Activated CD4-positive, alpha-beta T cell treated with anti-CD3 and anti-CD28 coated beads, Interleukin-2, amount 50 U/mL, for 1 hour (primary cell): ENCODE measurements at places on chromosomes 13 and 19.

- no peak for DNase-seq
Observed at GRCh38 chr13:79432992-79433391, 26.9 kb upstream of the RBM26 start.

GRCh38 chr13:42926555-42926954 lies 65.5 kb downstream of the EPSTI1 start:
- no peak for DNase-seq

DNA sequence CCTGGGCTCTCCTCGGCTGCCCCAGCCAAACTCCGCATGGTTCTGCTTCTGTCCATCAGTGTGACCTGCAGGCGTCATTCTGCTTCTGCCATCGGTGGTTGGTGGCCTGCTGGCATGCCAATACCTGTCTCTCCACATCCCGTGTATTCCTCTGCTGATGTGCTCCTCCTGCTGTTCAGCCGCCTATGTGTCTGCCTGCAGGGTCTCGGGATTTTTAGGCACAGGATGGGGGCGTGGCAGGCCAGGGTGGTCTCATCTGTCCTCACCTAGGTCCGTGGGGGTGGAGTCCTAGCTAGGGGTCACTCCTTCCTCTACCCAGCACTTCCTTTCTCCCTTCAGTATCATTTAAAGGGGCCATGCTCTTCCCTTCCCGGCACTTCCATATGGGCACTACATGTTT lies 33.0 kb upstream of the SGCG start:
- no peak for DNase-seq

- DNase-seq: no peak
Observed at GRCh38 chr19:39778763-39779162, at the start of gene LEUTX. Gene LEUTX, plus strand, starts transcription at chr19:39778854. Its CDS starts 67 bp downstream, at chr19:39778921.

DNA sequence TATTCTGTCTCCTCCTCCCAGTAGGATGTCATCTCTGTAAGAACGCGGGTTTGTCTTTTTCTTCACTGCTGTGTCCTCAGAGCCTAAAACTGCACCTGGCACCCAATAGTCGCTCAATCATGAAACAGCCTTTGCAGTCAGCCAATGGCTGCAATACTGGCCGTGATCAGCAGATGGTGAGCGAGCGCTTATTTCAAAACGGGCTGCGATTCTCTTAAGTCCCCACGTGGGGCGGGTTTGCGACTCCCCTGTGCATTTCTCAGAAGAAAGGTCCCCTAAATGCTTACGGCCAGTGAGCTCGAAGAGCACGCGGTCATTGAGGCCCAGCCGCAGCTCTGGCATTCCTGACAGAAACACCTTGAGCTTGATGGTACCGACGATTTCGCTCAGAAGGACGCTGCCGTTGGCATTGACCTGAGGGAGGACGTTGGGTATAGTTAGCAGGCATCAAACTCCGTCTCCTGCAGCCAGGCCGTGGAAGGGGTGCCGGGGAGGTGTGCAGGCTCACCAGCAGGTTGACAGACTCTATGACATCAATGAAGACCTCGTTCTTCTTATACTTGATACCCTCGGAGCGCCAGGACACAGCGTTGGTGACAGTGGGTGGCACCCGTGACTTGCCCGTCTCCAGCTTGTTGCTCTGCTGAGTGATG lies 6.0 kb downstream of the AP1M2 start:
- DNase-seq: peak; percentile 92

DNA sequence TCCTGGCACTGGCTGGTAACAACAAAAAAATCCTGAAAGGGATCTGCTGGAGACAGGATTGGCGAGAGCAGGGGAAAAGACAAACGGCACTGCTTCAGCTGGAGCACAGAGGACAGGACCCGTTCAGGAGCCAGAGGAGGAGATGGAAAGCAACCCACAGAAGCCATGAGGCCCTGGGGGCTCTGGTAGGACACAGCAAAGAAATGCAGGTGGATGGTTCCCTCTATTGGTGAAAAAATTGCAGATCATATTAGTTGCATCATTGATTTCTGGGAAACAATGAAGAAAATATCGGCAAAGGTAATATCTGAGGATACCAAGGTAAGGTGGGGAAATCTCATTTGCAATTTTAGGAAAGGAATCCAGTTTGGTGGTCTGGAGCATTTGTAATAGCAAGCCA lies 25.7 kb upstream of the TPP2 start:
- no peak for DNase-seq

- no peak for DNase-seq
Observed at GRCh38 chr13:73991384-73991783, 142.8 kb downstream of the KLF12 start.

DNA sequence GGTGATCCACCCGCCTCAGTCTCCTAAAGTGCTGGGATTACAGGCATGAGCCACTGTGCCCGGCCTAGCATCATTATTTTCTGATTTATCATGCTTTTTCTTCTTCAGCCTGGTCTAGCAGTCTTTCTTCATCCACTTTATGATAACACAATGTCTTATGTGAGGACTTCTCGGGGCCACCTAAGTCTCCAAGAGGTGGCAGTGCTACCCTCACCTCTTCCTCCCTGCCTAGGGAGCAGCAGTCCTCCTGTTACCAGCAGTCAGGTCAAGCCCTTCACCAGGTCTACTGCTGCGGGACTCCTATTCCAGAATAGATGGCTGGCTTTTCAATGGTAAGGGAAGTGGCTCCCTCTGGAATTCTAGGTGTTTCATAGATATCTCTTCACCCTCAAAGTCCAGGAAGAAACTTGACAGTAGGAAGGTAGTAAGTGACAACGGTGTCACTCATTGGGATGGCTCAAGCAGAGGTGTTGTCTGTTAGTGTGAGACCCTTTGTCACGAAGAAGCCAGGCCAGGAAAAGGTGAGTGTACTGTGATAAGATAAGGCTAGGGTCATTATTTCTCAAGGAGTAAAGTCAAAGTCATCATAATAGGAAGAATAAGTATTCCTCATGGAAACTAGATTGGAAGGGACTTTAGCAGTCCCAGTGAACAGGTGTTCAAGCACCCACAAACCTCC lies 164.0 kb downstream of the KLF5 start:
- DNase-seq: no peak

DNA sequence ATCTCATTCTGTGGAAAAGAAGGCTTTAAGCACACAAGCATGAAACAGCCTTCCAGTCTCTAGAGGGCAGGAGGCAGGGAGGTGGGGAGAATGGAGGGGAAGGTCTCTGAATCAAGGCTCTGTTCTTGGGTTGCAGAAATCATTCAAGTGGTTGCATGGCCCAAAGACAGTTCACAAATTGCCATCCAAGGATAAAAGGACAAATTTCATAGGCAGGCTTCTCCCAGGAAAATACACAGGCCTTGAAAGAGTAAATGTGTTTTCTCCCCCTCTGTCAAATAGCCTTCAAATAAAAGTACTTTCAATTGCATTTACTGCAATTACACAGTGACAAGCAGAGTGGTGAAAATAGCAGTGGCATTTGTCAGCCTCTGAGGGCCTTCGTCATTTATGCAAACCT lies 450.8 kb downstream of the DCT start:
- DNase-seq: no peak

DNA sequence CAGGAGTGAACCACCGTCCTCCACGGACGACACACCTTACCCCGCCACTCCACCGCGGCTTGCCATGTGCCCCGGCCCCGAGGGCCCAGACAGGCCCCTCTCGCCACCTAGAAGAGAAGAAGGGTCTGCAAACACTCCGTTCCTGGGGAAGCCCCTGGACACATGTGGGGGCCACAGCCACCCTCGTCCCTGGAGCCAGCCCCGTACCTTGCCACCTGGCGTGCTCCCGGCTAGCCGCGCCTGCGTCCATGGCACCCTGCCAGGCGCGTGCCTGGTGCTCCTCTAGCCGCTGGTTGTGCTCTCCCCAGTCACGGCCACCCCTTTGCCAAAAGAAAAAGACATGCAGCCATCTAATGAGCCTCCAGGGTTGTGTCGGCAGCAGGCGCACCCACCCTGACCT lies 19.9 kb upstream of the TINCR start:
- DNase-seq: no peak

- DNase-seq: no peak
Observed at GRCh38 chr19:2282062-2282861, at the start of gene PEAK3. Gene PEAK3, minus strand, starts transcription at chr19:2282175. Its CDS starts 1,244 bp downstream, at chr19:2280931.

DNA sequence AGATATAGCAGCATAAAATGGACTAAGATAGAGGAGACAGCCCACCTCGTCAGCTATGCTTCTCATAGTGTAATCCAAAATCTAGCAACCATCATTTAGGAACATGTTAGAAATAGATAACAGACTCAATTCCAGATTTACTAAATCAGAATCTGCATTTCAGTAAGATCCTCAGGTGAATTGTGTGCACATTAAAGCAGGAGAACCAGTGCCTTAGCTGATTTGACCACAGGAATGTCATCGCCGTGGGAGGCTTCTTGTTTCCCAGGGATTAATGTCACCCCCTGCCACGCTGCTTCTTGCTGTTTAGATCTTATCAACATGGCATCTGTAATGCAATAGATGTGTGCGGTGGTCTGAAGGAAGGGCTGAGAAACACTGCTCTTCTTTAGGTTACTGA lies 84.0 kb downstream of the GPC5 start:
- no peak for DNase-seq
